ENCODE measurements at places on chromosomes 5 and 9.
A peak's percentile ranks its signal among the peaks of the same experiment; 100 is the strongest.

DNA sequence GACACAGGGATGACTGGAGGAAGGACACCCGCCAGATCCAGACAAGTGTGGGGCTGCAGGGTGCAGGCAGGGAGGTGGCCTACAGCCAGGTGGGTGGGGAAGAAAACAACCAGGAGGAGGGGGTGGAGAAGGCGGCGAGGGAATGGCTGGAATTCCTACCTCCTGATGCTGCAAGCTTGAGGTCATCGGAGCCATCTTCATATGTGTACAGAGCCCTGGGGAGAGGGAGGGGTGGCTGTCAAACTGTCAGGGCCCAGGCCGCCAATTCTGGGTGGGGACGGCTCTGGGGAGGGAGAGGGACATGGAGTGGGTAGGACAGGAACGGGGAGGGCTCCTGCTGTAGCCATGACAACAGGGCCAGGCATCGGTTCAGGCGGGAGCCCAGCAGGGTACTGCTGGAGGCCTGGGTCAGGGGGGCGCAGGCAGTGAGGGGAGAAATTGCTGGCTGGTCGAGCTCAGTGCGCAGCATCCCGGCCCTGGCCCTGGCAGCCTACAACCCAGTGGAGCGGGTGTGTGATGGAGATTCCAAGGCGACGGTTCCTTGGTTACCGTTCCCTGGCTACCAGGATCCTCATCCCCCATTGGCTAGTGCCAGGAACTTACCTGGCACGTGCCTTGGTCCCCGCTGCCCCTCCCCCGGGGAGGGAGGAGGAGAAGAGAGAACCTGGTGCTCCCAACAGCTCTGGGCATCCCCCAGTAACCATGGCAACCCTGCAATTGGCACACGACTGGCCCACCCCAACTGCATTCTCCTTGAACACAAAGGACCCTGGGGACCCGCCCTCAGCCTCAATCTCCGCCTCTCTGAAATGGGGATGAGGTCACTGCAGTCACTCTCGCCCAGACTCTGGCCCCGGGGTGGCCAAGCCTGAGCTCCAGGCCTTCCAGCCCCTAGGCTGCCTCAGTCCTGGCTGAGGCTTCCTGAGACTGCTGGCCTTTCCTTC, 4.5 kb downstream of the DBN1 start:
- peak; percentile 70 for DNase-seq

DNA sequence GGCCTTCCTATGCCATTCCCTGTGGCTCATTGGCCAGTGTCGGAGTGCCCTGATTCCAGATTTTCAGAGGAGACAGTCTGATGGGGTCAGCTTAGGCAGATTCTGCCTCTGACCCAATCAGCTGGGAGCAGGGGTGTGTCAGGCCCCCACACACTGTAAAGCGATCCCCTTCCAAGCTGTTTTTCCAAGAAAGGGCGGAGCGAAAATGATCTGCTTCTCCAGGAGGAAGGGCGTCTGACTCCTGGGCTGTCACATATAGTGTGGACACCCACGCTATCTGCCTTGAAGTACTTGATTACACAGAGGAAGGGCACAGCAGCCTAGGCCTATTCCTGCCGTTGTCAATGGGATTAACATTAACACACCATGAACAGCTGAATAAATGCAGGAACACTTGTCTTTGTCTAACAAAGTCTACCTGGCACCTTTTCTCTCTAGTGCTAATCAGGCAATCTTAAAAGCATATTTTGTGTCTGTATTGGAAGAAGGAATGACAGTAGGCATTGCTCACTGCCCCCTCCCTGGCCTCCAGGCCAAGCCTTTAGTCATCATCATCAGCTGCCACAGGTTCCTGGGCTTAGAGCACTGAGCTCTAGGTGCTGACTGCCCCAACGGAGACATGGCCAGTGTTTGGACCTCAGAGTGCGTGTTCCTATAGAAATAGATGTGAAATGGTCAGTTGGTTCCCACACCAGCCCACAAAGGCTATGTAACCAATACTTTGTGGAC, 218.7 kb downstream of the MELK start:
- no peak for DNase-seq

DNA sequence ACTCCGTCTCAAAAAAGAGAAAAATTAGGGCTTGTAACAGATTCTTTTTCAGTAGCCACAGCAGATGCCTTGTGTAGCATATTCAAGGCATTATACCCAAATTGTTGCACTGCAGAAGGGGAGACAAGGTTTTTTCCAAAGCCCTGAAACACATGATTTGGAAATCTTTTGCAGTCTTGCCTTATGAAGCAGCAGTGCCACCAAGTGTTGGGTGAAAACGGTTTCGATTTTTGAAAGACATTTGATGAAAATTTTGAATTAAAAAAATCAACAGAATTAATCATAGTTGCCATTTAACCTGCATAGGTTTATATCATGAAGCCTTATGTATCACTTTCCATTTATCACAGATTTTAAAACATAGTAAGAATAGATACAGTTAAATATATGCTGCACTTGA, 479.5 kb downstream of the TAF11L14 start:
- no peak for DNase-seq

DNA sequence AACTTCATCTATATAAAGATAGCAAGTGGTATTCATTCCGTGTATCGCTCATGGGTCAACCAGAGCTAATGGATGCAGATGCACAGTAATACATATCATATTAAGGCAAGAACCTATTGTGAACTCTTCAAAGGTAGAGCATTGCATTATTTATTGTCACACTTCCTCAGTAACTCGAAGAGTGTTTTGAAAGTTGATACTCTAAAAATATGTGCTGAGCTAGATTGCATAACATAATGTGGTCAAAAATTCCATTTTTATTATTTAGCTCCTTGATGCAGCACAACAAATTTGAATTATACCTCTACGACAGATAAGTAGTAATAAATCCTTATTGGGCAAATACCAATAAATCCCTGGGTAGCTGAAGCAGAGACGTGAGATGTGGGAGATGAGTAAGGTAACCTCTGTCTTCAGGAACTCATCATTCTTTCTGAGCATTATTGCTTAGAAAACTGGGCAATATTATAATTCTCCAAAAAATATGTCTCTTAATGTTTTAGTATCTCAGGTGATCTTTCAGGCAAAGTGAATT, 70.3 kb downstream of the CDH18 start:
- DNase-seq, result no peak

DNA sequence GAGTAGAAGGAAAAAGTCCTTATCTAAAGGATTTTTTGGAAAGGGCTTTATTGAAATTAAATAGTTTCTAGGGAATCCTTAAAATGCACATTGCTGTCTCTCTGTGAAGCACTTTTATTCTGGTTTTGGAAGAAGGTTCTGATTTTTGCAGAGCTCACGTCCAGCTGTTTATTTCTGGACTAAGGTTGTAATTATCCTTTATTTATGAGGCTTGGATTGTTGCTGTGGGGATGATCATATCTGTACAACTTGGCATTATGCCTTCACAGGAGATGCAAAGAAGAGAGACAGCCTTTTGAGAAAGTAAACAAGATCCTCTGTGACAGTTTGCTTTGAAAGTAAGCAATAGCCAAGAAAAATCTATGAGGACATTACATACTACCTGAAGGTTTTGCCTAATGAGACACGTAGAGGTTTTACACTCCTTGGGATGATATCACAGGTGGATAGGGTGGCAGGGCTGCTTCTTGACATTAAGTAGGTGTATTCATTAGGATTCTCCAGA, 14.6 kb downstream of the SMARCA2 start:
- no peak for DNase-seq

GRCh38 chr5:113040672-113041260, 64.2 kb downstream of the DCP2 start:
- DNase-seq, result peak; percentile 71

- no peak for DNase-seq
These were observed 25.7 kb downstream of the NMUR2 start for GRCh38 chr5:152379331-152379730.

GRCh38 chr9:76218117-76218885, 175.9 kb downstream of the RFK start:
- DNase-seq, result no peak

GRCh38 chr9:34611251-34611810, 566 bp downstream of the RPP25L start:
- DNase-seq, result peak; percentile 50

- DNase-seq, result no peak
These were observed 181.6 kb downstream of the AP3B1 start for GRCh38 chr5:78112931-78113330.

DNA sequence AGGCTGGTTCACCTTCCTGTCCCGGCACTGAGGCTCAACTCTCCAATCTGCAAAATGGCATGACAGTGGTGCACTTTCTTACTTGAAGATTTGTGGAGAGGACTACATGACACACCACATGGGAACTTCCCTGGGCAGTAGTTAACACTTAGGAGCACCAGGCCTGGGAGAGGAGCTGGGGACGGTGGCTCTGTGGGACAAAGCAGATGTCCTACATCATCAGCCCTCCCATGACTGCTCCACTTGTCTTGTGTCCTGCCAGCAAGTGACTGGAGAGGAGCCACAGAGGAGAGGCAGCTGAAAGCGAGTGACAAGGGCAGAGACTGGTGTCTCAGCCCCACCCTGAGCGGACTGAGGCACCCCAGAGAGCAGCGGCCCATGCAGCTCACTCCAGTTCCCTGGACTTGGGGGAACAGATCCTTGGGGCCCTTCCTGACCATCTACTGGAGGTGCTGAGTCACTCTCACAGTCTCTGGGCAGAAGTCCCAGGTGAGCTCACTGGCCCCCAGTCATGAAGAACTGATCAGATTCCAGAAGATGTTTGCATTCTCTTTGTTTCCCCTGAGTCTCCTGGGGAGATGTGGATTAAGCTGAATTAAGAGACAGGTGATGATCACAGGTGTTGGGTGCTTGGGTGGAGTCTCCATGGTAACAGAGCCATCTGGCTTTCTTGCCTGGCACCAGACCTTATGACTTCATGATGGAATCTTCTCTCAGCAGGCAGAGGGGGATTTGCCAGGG, 13.2 kb upstream of the SLC25A48 start:
- peak; percentile 24 for DNase-seq

DNA sequence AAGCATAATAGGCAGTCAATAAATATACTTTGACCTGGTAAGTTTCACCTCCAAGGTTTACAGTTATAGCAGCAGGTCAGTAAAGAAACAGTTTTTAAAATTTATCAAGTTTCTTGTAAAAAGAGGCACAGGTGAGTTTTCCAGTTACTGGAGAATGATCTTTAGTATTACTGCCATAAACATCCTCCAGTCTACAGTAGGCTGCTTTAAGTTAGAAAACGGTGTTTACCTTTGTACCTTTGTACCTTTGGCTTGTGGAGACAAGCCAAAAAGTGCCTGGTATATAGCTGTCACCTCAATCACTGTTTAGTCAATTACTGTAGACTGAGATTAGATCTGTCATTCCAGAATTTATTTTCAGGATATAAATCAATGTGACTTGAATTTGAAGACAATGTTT, 42.7 kb upstream of the SRFBP1 start:
- no peak for DNase-seq

- no peak for DNase-seq
These were observed 27.4 kb downstream of the ABO start for GRCh38 chr9:133247632-133248031.

DNA sequence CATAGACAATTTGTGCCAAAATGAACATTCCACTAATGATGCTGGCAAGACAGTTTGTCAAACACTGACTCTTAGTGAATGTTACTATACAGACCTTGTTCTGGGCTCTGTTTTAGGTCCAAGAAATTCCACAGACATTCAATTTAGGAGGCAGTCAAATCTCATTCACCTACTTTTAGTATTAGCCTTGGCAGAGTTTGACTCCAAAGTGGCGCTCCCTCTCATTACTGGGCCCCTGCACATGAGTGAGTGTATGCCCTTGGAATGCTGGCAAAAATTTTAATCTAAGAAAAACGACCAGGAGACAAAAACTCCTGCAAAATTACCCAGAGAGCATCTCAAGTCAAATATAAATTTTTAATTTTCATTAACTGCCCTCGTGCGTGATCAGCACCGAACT, 94.9 kb upstream of the SLC27A6 start:
- peak; percentile 50 for DNase-seq

DNA sequence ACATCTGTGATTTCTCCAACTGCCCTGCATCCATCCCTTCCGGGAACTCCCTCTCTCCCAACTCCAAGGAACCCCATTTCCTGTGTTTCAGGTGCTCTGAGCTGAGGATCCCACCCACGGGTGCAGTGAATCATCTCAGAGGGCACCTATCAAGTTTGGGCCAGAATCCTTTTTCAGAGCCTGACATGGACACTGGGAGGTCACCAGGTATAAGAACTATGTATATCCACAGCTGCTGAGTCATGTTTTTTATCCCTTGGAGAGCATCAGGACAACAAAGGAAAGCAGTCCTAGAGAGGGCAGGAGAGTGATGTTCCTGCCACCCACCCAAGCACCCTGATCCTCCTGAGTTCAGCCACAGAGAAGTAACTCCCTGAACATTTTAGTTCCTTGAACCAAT, 3.8 kb downstream of the MED27 start:
- DNase-seq, result no peak

- no peak for DNase-seq
These were observed 43.4 kb downstream of the OTULIN start for GRCh38 chr5:14707811-14708390.

GRCh38 chr9:99135456-99135855, 30.5 kb downstream of the TGFBR1 start:
- DNase-seq, result no peak

DNA sequence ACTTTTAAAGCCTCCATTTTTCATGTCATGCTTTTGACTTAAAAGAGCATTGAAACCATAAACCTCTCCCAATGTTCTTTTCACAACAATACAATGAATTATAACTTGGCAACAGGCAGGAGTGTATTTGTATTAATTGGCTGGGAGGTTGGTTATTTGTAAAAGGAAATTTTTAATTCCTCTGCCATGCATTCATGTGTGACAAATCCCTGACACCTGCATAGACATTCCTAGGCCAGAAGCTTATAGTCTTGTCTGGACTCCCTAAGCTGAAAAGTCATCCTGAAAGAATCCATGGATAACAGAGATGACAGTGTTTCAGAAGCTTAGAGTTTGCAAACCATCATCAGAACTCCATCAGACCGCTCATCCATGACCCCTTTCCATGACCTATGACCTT, 76.3 kb upstream of the PTGER4 start:
- no peak for DNase-seq

DNA sequence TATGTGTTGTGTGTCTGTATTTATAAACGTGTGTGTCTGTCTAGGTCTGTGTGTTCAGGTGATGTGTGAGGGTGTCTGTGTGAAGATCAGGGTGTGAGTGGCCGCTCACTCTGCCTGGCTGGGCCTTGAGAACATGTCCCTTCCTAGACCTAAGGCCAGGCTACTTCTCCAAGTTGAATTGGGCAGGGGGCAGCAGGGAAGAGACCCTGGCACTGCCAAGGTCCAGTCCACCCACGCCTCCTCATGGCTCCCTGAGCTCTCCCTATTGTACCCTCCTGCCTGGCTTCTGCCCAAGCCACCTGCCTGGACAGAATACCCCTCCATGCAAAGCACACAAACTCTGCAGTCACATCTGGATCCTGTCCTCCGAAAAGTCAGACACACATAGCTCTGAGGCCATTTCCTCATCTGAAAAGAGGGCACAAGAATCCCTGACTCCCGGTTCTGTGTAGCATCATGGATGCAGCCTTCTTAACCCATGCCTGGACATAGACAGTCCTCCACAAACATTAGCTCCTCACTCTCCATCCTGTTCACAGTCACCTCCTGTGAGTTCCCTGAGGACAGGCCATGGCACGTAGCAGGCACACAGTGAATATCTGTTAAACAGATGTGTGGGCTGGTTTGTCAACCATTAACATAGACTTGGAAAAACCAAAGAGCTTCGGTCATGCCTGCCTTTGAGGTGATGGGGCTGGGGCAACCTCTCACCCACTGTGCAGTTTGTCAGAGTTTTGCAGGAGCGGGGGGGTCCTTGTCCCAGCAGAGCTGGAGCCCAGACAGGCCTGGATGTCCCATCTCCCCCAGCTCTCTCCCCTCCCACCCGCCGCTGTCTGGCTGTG, 167.8 kb upstream of the MVB12B start:
- DNase-seq, result no peak

GRCh38 chr5:2634399-2635176, 116.9 kb downstream of the IRX2 start:
- no peak for DNase-seq

Measured in femur (tissue), 1 donor.